ENCODE measurements at places on chromosomes 2 and 18. TPM values are rescaled to one million over a fixed set of nuclear protein-coding genes. Genes with fewer than 3 reads are reported as not detected.

- peak; percentile 43 for DNase-seq
These were observed 175.3 kb downstream of the INHBB start for GRCh38 chr2:120520929-120521912.

- DNase-seq: no peak
These were observed 1.4 kb downstream of the ANO7 start for GRCh38 chr2:241189856-241190201.

The NOTO gene
- not detected for total RNA-seq

- DNase-seq: no peak
These were observed 701.6 kb downstream of the SATB2 start for GRCh38 chr2:198756166-198756565.

- no peak for DNase-seq
These were observed 78.4 kb downstream of the PLA2R1 start for GRCh38 chr2:159984034-159984433.

The TMEM247 gene
- not detected for total RNA-seq

- no peak for DNase-seq
These were observed 32.1 kb upstream of the ZNF638 start for GRCh38 chr2:71299507-71299906.

GRCh38 chr2:36137612-36138011, 218.0 kb upstream of the CRIM1 start:
- no peak for DNase-seq

DNA sequence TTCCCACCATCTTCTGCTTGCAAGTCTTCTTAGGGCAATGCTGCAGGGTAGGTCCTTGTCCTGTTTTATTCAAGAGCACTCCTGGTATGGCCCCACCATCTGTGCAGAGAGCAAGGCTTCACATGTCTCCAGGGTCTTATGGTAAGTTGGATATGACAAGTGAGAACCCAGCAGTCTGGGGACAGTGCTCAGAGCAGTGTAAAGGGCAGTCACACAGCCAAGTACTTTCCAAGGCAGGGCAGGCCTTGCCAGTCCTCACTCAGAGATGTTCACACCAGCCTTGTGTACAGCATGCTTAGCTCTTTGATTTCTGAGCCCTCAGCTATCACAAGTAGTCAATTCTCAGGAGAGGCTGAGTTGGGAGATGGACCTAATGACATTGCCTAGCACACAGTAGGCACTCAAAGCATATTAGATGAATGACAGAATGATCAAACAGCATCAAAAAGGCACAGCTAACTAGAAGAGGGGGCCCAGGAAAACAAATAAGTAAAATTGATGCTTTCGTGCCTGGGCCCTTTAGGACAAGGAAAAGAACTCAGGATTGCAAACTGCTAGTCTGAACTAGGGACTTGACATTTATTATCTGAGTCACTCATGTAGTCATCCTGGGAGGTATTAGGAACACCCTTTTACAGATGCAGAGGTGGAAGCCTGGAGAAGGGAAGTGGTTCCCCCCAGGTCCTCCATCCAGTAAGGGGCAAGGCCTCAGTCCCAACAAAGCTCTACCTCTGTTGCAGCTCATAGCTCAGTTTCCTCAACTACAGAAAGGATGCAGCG, 86.7 kb upstream of the CTAGE1 start:
- no peak for DNase-seq

DNA sequence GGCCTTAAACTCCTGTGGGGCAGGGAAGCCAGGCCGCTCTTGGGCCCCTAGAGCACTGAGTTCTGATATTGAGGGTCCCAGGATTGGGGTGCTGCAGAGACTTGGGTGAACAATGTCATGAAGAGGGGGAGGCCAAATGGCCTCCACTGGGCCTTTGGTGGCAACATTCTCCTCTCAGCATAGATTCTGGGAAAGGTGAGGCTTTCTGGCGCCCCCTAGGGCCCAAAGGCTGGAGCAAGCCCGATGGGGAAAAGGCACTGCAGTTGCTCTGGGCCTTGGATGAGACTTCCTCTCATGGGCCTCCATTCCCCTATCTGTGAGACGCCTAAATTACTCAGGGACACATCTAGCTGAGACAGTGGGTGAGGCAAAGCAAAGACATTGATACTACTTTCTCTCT, 84.8 kb downstream of the ACAA2 start:
- DNase-seq: peak; percentile 49

The CFC1 gene
- not detected for total RNA-seq

GRCh38 chr18:9328776-9329175, 5.8 kb upstream of the TWSG1 start:
- no peak for DNase-seq

The KRTCAP3 gene
- 7.5 TPM for total RNA-seq

- DNase-seq: no peak
These were observed 82.4 kb downstream of the CTIF start for GRCh38 chr18:48621240-48621639.

The ZNF512 gene
- 34.0 TPM for total RNA-seq

Measured in activated CD4-positive, alpha-beta memory T cell treated with anti-CD3 and anti-CD28 coated beads, Interleukin-2, amount 10 ng/mL, durations not matched to agents 7 days and 5 days (primary cell).